GM23338 (cell line): ENCODE measurements at places on chromosomes 5 and 9. TPM values are rescaled to one million over a fixed set of nuclear protein-coding genes. Genes with fewer than 3 reads are reported as not detected.

GRCh38 chr5:154316223-154316935, 125.8 kb downstream of the GALNT10 start:
- DNase-seq, result no peak

DNA sequence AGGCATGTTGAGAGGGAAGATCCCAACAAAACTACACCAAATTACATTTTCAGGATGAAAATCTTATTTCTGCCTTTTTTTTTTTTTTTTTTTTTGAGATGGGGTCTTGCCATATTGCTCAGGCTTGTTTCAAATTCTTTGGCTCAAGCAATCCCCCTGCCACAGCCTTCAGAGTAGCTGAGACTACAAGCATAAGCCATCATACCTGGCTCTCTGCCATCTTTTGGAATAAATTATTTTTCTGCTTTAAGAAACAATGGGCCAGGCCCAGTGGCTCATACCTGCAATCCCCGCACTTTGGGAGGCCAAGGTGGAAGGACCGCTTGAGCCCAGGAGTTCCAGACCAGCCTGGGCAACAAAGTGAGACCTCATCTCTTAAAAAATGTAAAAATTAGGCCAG, 14.3 kb downstream of the AFF4 start:
- DNase-seq, result no peak

- no peak for DNase-seq
These were observed 45.7 kb upstream of the GPR151 start for GRCh38 chr5:146561711-146562110.

- no peak for DNase-seq
These were observed 45.3 kb upstream of the ISOC1 start for GRCh38 chr5:129049126-129049799.

GRCh38 chr9:123643518-123643917, 286.4 kb downstream of the DENND1A start:
- no peak for DNase-seq

DNA sequence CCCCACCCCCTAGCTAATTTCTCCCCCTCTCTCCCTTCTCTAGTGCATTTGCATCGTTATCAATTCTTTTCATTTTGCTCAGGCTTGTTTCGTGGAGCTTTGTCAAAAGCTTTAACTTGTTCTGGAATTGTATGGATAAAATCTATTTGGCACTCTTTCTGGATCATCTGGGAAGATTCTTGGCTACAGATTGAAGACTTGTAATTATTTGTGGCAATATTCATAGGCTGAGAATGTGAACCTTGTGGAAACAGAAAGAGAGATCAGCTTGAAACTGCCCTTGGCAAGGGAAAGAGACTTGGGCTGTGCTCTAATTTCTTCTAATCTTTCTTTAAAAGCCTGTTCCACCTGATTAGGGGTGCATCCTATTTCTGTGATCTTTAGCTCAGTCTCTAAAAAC, 340.6 kb upstream of the DAB2 start:
- no peak for DNase-seq

- DNase-seq, result no peak
These were observed 16.0 kb upstream of the SMIM32 start for GRCh38 chr5:136208916-136209315.

DNA sequence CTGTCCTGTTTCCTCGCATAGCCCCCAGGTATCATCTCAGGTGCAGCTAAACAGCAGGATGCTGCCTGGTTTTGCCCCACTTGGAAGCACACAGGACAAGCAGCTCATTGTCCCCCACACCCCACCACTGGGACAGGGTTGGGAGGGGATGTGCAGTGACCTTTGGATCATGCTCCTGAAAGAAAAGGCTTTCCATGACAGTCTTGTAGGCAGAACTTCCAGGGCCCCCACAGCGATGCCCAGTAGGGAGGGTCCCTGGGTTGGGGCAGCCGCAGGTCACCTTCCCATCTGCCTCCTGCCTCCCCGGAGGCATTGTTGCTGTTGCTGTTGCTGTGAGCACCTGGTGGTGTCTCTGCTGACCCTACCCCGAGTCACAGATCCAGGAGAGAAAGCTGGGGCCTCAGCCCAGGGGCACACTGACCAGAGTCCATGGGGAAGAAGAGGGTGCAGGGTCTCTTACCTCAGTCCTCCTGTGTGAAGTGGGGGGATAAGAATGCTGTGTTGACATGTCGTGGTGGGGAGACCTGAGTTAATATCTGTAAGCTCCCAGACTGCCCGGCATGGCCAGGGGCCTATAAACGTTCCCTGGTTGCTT, 8.5 kb downstream of the CEP72 start:
- no peak for DNase-seq

- no peak for DNase-seq
These were observed 122.4 kb upstream of the NMUR2 start for GRCh38 chr5:152527358-152528052.

DNA sequence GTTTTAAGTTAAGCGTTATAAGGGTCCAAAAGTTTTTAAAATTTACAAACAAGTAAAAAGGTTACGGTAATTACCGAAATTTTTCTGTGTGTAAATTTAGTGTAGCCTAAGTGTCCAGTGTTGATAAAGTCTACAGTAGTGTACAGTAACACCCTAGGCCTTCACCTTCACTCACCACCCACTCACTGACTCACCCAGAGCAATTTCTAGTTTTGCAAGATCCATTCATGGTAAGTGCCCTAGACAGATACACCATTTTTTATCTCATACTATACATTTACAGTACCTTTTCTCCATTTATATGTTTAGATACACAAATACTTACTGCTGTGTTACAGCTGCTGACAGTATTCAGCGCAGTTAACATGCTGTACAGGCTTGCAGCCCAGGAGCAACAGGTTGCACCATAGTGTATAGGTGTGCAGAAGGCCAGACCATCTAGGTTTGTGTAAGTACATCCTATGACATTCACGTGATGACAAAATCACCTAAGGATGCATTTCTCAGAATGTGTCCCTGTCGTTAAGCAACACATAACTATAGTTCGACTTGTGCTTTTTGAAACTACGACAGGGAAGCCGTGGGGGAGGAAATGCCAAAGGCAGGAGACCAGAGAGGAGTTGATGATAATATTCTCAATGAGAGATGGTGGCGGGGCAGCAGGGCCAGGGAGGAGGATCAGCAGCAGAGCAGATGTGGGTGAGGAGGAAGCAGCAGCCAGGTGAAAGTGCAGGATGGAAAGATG, 48.6 kb downstream of the PSMB7 start:
- no peak for DNase-seq

GRCh38 chr9:100700689-100701318, 122.9 kb downstream of the CAVIN4 start:
- DNase-seq, result peak; percentile 85

- DNase-seq, result peak; percentile 75
These were observed 665 bp upstream of the LVRN start for GRCh38 chr5:115961381-115962238.

GRCh38 chr5:127582773-127583370, 65.4 kb downstream of the PRRC1 start:
- DNase-seq, result no peak

- no peak for DNase-seq
These were observed 178.8 kb upstream of the KLF9 start for GRCh38 chr9:70593241-70593640.

- no peak for DNase-seq
These were observed 34.7 kb downstream of the GABRP start for GRCh38 chr5:170818232-170818631.

- no peak for DNase-seq
These were observed 101.7 kb upstream of the IFNK start for GRCh38 chr9:27422279-27422834.

- DNase-seq, result no peak
These were observed 33.1 kb upstream of the TNPO1 start for GRCh38 chr5:72783354-72783753.

GRCh38 chr5:2164586-2164985, 281.9 kb upstream of the IRX4 start:
- peak; percentile 45 for DNase-seq

GRCh38 chr5:105931881-105932421, 1738.8 kb downstream of the EFNA5 start:
- DNase-seq, result no peak

DNA sequence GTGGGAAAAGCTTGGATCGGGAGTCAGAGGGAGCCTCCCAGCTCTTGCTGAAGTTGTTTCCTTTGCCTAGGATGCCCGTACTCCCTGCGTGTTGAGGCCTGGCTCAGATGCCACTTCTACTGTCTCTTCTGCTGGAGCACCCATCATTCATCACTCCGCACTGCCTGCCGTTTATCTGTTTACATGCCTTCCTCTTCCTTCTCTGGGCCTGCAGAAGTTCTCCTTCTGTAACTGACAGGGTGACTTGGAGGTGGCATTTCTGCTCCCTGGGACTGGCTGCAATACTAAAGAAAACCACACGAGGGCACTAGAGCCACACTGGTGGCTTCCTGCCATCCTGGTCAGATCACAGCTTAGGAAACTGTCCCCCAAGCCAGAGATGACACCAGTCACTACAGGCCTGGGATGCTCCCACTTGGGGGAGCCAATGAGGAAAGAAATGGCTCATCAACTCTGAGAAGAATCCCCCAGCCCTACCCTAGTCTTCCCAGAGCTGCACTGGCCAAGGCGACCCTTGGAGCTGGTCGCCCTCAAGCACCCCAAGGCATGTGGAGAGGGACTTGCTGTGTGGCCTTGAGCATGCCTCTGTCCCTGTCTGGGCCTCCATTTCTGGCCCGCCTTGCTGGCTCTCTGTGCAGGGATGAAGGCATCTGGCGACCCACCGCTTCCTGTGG, 9.7 kb upstream of the SLC25A51 start:
- DNase-seq, result peak; percentile 91

GRCh38 chr5:16455668-16456067, 9.9 kb downstream of the ZNF622 start:
- no peak for DNase-seq

DNA sequence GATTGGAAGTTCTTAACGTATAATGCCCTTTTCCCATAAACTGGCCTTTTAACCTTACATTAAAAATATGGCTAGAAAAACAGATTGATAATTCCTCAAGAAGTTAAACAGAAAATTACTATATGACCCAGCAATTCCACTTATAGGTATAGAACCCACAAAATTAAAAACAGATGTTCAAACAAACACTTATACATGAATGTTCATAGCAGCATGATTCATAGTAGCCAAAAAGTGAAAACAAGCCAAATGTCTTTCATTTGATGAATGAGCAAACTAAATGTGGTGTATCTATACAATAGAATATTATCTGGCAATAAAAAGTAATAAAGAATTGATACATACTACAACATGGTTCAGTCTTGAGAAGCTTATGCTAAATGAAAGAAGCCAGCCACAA, 35.5 kb downstream of the POU5F2 start:
- no peak for DNase-seq

DNA sequence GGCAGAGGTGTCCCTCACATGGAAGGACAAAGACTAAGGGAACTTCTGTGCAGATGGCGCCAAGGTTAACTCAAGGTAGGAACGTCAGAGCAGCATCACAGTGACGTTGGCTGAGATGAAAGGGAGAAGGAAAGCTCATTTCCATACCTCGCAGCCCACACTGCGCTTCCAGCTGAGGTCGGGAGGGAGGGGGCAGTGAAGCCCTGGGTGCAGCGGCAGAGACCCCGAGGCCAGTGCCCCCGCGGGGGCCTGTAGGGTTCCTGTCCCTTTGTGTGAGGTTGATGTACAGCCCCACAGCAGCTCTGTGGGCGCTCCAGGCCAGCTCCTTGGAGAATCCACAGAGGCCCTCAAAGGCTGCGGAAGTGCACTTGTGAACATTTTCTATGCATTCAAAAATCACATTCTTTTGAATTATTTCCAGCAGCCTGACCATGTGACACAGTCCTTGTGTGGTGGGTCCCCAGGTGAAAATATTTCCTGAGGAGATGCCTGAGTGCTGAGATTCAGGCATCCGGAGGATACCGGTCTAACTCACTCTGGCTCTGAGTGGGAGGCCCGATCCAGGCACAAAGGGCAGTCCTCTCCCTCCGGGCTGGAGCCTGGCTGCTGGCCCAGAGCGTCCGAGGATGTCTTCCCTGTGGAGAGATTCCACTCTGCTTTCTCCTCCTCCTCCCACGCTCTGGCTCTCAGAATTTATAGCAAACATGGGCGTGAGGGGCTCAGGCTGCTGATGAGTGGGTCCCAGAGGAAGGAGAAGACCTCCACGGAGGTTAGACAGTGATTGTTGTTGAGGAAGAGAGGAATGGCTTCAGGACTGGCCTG, 150.7 kb downstream of the ICE1 start:
- no peak for DNase-seq

- DNase-seq, result no peak
These were observed 52.6 kb downstream of the RAI14 start for GRCh38 chr5:34708777-34709176.

GRCh38 chr5:55821731-55822512, 29.2 kb upstream of the IL31RA start:
- DNase-seq, result peak; percentile 62

- no peak for DNase-seq
These were observed 133.0 kb downstream of the CDH18 start for GRCh38 chr5:19855031-19855430.

GRCh38 chr5:123776761-123777160, 264.8 kb downstream of the CSNK1G3 start:
- DNase-seq, result no peak

- DNase-seq, result no peak
These were observed 172.8 kb upstream of the PITX1 start for GRCh38 chr5:135206862-135207261.

DNA sequence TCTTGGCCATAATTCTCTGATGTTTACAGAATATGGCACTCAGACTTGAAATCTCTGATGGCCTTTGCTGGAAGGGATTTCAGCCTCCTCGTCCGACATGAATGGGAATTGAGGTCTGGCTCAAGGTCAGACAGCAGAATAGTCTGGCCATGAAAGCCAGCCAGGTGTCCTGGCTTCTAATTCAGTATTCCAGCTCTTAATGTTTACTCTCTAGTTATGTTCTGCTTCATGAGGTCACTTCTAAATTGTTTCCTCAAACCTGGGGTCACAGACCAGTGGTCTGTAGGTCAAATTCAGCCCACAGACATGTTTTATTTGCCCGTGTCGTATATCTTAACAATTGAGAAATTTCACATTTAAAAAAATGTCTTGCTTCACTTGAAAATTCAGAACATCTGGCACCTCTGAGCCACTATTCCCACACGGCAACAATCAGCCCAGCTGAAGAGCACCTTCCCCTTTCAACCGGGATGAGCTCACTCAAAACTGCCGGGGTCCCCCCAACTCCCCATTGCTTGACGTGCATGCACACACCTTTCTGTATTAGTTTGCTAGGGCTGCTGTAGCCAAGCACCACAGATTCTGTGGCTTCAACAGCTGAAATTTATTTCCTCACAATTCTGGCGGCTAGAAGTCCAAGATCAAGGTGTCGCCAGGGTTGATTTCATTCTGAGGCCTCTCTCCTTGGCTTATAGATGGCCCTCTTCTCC, 243.5 kb downstream of the ENC1 start:
- DNase-seq, result no peak

The C9orf50 gene
- not detected in 2 replicates for total RNA-seq

The SPATA31A6 gene
- total RNA-seq, result not detected in 2 replicates

The LEAP2 gene
- total RNA-seq, result 0.54 and 1.8 TPM in 2 replicates

The ABLIM3 gene
- 0.23 and 2.2 TPM in 2 replicates for total RNA-seq

The CARD6 gene
- total RNA-seq, result 0.23 and 0.45 TPM in 2 replicates

The GAS1 gene
- total RNA-seq, result 6.1 and 7.7 TPM in 2 replicates

The ABHD17B gene
- total RNA-seq, result 99.3 and 112 TPM in 2 replicates

The C5 gene
- 0.12 and 0.31 TPM in 2 replicates for total RNA-seq

The GBGT1 gene
- total RNA-seq, result 15.7 and 22.4 TPM in 2 replicates

The CAPSL gene
- not detected in 2 replicates for total RNA-seq

The FIBCD1 gene
- total RNA-seq, result 4.4 and 15.5 TPM in 2 replicates

The IFNA21 gene
- not detected in 2 replicates for total RNA-seq

The NEUROG1 gene
- not detected in 2 replicates for total RNA-seq

The ADAMTS6 gene
- 1.0 and 2.0 TPM in 2 replicates for total RNA-seq

The SLC6A3 gene
- 0.85 and 1.0 TPM in 2 replicates for total RNA-seq

The SMIM33 gene
- not detected in 2 replicates for total RNA-seq

The PCDHB11 gene
- total RNA-seq, result 0.47 and 1.3 TPM in 2 replicates

The HACD4 gene
- total RNA-seq, result 2.2 and 2.5 TPM in 2 replicates

The INSYN2B gene
- total RNA-seq, result 4.4 TPM in 1 of 2 replicates, not detected in the other

The PLAC8L1 gene
- not detected in 2 replicates for total RNA-seq

The GCNT1 gene
- total RNA-seq, result 5.5 and 11.4 TPM in 2 replicates

The KIF4B gene
- total RNA-seq, result 0.04 TPM in 1 of 2 replicates, not detected in the other

The DBH gene
- 0.24 TPM in 1 of 2 replicates, not detected in the other for total RNA-seq

The SMARCA2 gene
- total RNA-seq, result 21.9 and 22.9 TPM in 2 replicates
